Adrenal gland (tissue), 19 donors: ENCODE measurements at places on chromosomes 4 and X. TPM values are rescaled to one million over a fixed set of nuclear protein-coding genes. Genes with fewer than 3 reads are reported as not detected.

ASB5 gene
- not detected for polyA plus RNA-seq

DNA sequence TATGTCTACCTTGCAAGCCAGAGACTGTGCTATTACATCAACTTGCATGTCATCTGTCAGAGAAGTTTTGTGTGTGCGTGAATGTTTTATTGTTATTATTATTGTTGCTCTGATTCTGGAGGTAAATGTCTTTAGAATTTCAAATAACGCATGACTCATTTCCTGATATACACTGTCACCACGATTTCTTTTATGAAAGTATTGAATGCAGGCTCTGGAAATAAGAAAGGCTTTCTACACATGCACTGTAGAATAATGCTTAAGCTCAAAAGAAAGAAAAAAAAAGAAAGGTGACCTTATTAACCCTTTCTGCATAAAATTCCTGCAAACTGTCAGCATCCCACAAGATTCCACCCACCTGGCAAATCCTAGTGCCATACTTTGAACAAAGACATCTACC, 632.9 kb downstream of the ZNF674 start:
- no peak for DNase-seq

DNA sequence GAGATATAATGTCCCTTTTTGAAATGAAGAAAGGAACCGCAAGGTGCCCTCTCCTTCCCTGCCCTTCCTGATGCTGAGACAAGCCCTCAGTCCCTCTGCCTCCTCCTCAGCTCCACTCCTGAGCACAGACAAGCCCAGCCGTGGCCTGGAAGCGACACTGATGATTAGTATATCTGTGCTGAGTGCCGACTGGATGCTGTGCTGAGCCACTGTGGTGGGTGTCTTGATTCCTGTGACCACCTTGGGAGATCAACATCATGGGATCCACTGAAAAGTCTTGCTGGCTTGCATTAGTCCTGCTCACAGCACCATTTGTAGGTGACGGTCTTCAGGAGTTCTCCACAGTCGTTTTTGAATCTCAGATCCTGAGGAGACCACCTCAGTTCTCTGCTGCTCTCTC, 59.5 kb upstream of the HGFAC start:
- DNase-seq, result no peak

DNA sequence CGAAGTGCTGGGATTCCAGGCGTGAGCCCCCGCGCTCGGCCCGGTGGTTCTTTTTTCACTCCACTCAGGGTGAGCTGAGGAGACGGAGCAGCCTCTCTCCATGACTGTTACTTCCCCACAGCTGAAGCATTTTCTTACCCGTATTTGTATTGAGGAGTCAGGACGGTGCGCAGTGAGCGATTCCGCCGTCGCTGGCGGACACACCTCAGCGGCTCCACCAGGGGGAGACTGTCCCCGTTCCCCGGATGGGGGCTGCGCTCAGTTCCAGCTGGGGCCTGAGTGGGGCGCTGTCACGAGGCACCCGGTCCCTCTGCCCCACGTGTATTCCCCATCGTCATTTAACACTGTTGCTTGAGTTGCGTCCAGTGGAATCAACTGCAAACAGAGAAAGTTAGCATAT, 844.0 kb upstream of the FRG1 start:
- DNase-seq, result no peak

DNA sequence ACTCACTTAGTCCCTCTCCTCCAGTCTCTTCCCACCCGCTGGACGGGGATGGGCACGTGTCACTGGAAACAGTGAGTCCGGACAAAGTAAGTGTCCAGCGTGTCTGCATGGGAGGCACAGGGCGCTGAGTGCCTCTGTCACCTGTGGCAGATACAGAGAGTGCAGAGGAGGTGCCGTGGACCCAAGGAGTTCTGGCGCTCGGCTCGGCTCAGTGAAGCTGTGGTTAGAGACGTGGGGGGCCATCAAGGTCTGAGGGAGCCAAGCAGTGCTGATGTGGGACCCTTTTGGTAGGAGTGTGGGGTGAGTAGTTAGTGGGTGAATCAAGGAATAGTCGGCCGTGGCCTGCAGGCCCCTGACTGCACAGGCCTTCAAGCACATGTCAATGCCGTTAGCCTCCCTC, 40.1 kb upstream of the MSANTD1 start:
- DNase-seq, result no peak

- no peak for DNase-seq
These were observed 1167.2 kb upstream of the PABPC4L start for GRCh38 chr4:135368831-135369230.

GRCh38 chr4:77581724-77582123, 23.9 kb upstream of the CXCL13 start:
- DNase-seq, result no peak

DNA sequence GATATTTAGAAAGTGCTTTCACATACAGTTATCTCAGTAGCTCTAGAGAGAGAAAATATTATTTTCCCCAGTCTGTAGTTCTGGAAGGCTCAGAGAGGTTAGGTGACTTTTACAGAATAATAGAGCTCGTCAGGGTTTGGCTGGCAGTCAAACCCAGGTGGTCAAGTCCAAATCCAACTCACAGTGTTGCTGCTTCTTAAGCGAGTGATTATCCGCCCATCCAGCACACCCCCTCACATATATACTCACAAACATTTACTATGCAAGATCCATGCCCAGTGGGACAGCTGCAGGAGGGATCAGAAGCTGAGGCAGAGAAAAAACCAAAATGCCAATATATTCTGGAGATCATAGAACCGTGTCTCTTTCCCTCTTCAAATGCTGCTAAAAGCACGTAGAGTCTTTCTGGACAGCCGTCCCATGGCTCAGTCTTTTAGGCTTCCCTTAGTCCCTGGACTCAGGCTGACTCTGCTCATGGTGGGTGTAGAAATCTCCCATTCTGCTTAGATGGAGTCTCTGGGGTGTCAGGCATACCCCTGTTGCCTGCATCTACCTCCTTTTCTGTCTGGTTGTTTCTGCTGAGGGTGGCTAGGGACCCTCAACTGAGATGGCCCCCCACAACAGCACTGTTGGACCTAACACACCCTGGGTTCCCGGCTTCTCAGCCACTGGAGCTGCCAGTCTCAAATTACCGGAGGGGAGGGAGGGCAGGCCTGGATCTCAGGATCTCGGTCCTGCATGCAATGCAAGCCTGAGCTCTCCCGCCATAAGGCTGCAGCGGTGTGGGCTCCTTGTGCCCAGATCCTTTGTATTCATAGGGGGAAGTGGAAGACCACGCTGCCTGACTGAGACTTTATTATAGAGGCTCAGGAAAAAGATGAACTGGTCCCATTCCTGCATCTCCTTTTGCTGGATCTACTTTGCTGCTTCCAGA, at the start of gene CHRNA9:
Gene CHRNA9 (plus strand): TSS at position 743 of the 934 bp plus-strand sequence. CDS start 135 bp downstream, at position 878.
- no peak for DNase-seq

DNA sequence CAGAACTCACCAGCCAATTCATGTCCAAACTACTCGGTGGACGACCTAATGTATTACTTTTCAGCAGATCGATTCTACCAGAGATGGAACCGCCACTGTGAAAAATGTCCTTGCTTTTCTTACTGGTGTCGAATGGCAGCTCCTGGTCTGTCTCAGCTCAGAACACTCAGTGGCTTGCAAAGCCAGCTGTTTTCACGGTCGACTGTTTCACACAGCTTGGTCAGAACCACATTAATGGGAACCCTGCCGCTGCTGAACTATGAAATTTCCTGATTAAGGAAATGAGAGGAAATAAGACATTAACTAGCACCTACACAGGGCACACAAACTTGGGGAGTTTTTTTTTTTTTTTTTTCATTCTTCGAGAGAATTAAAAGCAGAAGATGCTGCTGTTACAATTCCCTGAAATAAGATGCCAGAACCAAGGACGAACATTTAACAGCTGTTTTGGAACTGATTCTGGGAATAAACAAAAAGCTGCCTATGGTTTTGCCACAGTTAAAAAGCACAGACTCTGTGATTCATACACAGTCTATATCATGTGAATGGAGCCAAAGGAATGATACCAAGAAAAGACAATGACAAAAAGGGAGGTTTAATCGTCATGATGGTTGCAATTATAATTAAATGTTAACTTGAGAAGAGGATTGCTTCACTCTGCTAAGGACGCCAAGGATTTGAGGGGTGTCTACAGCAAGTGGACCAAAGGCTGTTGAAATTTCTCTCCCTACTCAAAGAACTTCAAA, 31.3 kb downstream of the SUPT20HL2 start:
- DNase-seq, result no peak

- no peak for DNase-seq
These were observed 405.9 kb downstream of the ADGRL3 start for GRCh38 chr4:61605984-61606383.

DNA sequence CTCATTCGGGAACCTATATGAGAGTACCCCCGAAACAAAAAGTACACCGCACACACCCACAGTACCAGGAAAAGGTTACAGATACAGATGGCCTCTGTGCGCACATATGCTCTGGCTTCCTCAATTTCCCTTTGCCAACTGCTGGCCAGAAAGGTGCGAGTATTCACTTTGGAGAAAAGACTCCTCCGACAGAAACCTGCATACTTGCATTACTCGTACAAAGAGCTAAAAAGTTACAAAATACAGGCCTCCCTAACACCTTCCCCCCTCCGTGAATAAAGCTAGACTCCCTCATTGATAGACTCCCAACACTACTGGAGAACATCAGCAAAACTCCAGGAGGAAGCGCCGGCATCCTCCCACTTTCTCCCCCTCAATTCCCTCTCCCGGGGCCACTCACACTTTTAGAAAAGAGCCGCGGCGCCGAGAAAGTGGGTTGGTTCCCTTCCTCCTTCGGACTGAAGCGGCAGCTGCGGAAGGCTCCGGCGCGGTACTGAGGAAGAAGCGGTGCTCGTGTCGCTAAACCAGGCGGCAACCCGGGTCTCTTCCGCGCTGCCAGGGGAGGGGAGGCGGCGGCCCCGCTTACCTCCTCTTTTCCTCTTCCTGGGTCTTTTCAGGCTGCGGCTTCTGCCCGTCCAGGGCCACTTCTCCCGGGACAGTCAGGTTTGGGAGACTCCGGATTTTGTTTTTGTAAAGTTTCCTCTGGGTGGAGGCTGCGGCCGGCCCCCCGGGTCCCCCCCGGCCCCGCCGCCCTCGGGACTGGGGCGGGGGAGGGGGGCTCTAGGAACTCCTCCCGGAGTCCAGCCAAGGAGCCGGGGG, 1.1 kb downstream of the FBXW7 start:
- DNase-seq, result peak; percentile 45

GRCh38 chrX:74814681-74815080, 110.6 kb downstream of the NEXMIF start:
- no peak for DNase-seq
